ENCODE measurements at places on chromosomes 7 and 10. TPM values are rescaled to one million over a fixed set of nuclear protein-coding genes. Genes with fewer than 3 reads are reported as not detected.

The TUBB8 gene
- not detected for total RNA-seq

The MINDY4 gene
- 1.8 TPM for total RNA-seq

DNA sequence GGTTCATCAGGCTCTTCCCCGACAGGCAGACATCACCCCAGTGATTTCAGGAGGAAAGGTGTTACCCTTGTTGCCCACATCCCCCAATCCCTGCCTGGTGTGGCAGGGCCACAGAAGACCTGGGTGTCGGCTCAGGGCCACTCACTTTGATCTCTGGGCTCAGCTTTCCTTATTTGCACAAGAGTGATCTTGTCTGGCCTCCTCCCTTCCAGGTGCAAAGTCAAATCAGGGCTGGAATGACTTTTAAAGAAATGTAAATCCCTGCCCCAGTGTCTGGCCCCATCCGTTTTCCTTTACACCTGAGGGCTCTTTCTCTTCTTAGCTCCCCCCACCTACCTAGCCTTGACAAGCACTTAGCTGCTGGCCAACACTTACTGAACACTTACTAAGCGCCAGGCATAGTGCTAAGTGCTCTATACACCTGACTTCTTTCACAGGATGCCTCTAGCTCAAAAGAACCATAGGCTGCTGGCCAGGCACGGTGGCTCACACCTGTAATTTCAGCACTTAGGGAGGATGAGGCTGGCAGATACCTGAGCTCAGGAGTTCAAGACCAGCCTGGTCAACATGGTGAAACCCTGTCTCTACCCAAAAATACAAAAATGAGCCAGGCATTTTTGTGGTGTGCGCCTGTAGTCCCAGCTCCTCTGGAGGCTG is 979 bp upstream of the NODAL start:
- no peak for DNase-seq

DNA sequence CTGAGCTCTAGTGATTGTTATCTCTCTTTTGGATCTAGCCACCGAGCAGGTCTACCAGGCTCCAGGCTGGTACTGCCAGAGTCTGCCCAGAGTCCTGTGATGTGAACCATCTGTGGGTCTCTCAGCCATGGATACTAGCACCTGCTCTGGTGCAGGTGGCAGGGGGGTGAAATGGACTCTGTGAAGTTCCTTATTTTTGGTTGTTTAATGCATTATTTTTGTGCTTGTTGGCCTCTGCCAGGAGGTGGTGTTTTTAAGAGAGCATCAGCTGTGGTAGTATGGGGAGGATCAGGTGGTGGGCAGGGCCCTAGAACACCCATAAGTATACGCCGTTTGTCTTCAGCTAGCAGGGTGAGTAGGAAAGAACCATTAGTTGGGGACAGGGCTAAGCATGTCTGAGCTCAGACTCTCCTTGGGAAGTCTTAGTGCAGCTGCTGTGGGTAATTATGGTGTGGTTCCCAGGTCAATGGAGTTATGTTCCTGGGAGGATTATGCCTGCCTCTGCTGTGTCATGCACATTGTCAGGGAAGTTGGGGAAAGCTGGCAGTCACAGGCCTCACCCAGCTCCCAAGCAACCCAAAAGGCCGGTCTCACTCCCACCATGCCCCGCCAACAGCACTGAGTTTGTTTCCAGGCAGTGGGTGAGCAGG is 81.8 kb downstream of the NPSR1 start:
- DNase-seq = no peak

The GRM8 gene
- not detected for total RNA-seq

GRCh38 chr10:86899670-86900276 is 57.6 kb downstream of the MMRN2 start:
- DNase-seq = no peak

GRCh38 chr7:36141351-36141750 is 11.7 kb upstream of the EEPD1 start:
- no peak for DNase-seq

Data from T-helper 17 cell (primary cell).